ENCODE measurements at places on chromosomes 12 and 14. TPM values are rescaled to one million over a fixed set of nuclear protein-coding genes. Genes with fewer than 3 reads are reported as not detected.

Gene CMA1
- 1.2 TPM for total RNA-seq

Gene PRPF40B
- total RNA-seq = 7.2 TPM

Gene KRT80
- not detected for total RNA-seq

Gene FAM181A
- total RNA-seq = not detected

Gene TMEM132C
- total RNA-seq = not detected

Gene ZFP36L1
- total RNA-seq = 76.8 TPM

Gene TEX52
- total RNA-seq = not detected

Gene MORN3
- total RNA-seq = 2.9 TPM

Gene TC2N
- total RNA-seq = 66.2 TPM

Gene HCAR2
- total RNA-seq = not detected

Gene GLTP
- total RNA-seq = 19.9 TPM

Gene RTL1
- not detected for total RNA-seq

Gene ANG
- total RNA-seq = 0.38 TPM

Gene SLC4A8
- total RNA-seq = 0.89 TPM

Gene C14orf39
- not detected for total RNA-seq

- DNase-seq = peak; percentile 61
Observed at GRCh38 chr12:117587631-117588287, 226.3 kb upstream of the NOS1 start.

DNA sequence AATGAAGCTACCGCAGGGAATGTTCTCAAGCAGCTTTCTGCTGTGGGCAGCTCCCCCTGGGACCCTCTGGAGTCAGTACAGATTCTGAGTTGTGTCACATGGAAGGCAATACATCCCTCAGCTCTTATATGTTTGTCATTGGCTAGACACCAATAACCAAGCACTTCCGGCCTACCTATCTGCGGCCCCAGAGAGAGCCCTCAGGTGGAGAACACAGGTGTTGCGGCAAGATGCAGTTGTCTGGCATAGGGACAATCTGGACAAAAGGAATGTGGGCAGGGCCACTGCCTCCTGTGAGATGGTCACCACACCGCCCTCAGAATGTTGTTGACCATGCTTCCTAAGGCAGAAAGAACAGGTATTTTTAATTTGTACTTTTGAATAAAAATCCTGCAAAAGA lies 118.7 kb downstream of the BRMS1L start:
- peak; percentile 45 for DNase-seq

DNA sequence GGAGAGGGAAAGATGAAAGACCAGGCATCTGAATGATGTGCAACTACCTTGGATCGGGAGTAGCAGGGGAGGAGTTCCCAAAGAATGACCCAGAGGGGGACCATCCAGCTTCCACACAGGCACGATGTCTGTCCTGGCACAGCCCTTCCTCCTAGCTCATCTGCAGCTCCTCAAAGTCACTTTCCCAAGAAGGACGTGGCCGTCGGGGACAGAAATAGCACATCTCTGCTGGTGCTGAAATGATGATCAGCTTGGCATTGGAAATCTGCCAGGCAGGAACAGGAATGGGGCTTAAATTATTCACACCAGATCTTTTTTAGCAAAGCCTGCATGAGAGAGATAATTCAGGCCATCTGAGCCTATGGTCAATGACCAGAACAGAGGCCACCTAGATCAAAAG lies 41.7 kb downstream of the TSPAN11 start:
- no peak for DNase-seq

DNA sequence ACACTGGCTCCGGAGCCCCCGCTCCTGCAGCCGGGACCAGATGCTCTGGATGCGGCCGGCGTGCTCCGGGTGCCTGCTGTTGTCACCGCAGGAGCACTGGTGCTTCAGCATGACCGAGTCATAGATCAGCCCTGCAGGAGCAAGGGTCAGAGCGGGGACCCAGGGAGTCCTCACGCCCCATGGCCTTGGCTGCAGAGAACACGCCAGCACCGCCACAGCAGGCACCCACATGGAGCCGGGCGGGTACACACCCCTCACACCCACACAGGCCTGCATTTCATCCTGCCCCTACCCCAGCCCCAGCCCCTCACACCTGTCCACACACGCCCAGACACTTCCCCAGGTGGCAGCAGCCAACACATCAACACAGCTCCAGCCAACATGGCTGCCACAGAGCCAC lies 18.8 kb downstream of the SLC48A1 start:
- DNase-seq = no peak

- DNase-seq = peak; percentile 16
Observed at GRCh38 chr12:75658901-75659823, 147.8 kb upstream of the KRR1 start.

DNA sequence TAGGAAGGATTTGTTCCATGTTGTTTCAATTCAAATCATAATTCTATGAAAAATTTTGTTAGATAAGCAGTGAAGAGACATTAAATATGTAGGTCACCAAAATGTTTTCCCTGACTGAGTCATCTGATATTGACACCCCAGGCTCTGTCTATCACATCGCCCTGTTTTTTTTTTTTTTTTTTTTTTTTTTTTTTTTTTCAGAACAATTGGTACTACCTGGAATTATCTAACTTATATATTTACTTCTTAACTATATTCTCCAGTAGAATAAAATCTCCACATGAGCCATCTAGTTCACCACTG lies 97.8 kb upstream of the KRAS start:
- no peak for DNase-seq

DNA sequence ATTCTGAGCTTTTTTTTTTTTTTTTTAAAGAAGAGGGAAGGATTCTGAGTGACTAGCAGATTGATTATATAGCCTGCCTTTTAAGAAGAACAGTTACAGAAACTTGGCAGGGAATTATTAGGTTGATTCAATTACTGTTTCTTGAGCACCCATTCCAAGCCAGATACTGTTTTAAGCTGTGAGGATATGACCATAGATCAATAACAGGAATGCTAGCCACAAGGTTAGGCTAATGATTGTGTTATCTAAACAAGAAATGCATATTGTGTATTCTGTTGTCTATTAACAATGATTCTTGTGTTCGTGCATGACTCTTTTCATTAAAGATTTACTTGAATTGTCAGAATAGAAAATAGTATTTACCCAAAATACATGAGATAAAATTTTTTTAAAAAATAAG lies 67.1 kb downstream of the PRORP start:
- no peak for DNase-seq

- no peak for DNase-seq
Observed at GRCh38 chr14:44339231-44339630, 167.9 kb downstream of the FSCB start.

- DNase-seq = no peak
Observed at GRCh38 chr12:89087876-89088275, 264.4 kb downstream of the DUSP6 start.

DNA sequence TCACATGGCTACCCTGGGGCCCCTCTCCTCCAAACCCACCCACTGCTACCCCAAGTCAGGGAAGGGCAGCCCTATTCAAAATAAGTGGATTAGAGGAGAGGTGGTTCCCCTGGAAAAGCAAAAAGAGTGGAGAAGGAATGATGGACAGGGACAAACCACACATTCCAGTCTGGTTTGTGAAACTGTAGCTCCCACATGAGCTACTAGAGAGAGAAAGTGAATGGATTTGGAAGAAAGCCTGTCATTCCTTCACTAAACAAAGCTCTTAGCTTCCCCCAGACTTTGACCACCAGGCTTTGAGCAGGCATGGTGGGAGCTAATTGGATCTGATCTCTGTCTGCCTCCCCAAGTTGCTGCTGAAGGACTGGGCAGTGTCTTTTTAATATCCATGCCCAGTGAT lies 28.0 kb downstream of the CCDC63 start:
- DNase-seq = no peak

DNA sequence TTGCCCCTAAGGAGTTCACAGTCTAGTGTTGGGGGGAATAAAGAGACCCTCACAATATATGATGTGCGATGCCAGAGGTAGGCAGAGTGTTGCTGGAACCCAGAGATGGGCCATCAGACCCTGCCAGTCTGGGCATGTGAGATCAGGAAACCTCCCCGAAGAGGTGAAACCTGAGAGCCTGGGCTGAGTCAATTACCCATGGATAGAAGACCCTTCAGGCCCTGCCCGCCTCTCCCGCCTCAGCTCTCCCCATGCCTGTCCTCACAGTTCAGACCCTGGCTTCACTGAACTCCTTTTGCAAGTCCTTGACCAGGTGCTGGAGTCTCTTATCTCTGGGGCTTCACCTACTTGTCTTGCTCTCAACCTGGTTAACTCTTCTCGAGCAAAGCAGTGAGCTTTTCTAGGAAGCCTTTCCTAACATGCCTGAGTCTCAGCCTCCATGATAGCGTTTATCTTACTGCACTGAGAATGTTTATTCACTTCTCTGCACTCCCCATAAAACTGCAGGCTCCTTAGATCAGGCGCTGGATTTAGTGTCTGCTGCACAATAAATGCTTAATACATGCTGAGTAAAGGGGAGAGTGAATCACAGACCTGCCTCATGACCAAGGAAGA lies 19.6 kb downstream of the ALDH1L2 start:
- no peak for DNase-seq

DNA sequence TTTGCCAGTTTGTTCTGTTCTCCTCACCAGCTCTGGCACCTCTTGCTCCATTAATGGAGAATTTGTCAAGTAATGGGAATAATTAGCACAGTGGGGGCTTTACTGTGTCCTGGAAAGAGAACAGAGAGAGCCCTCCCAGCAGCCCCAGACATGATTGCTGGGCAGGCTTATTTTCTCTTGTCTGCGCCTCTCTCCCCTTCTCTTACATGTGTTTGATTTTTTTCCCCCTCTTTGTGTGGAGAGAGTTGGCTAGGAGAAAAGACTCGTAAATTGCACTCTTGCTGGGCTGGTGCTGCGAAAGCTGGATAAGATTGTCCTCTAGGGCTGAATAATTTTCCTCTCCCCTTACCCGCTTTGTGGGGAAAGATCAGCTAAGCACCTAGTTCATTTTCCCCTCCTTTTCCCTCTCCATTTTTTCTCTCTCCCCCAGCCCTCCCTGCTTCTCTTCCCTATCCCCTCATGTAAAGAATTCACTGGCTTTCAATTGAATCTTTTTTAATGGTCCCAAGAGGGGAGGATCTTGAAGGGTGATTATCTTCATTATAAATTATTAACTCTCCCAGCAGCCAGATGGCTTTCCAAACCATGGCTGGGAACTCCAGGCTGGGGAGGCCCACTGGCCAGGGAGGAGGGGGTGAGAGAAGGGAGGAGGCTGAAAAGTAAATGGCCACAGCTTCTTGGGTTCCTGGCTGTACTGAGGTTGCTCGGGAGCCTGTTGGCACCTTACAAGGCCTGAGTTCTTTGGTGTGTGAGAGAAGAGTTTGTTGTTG lies 62.2 kb downstream of the NRXN3 start:
- DNase-seq = no peak

- DNase-seq = peak; percentile 53
Observed at GRCh38 chr12:6532927-6533652, 1.2 kb upstream of the GAPDH start.

- no peak for DNase-seq
Observed at GRCh38 chr12:3697311-3697870, 55.5 kb downstream of the CRACR2A start.

- DNase-seq = no peak
Observed at GRCh38 chr14:99554757-99555531, 49.1 kb downstream of the CCDC85C start.

DNA sequence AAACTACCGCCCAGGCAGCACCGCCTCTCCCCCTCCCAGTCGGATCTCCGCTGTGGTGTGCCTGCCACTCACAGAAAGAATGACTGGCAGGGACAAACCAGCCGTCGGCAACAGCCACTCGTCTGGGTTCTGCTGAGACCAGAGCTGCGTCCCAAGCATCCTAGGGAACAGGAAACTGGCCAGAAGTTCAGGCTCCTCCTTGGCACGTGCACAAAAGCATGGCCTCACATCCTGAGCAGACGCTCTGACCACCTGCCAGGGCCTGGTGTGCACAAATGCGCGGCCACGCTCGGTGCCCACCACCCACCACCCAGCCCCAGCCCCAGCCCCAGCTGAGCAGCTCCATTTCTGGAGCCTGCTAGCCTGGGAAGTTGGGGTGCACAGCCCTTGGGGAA lies 214.8 kb downstream of the DPF3 start:
- DNase-seq = no peak

GRCh38 chr12:122265476-122265875 lies 818 bp downstream of the VPS33A start:
- DNase-seq = no peak

DNA sequence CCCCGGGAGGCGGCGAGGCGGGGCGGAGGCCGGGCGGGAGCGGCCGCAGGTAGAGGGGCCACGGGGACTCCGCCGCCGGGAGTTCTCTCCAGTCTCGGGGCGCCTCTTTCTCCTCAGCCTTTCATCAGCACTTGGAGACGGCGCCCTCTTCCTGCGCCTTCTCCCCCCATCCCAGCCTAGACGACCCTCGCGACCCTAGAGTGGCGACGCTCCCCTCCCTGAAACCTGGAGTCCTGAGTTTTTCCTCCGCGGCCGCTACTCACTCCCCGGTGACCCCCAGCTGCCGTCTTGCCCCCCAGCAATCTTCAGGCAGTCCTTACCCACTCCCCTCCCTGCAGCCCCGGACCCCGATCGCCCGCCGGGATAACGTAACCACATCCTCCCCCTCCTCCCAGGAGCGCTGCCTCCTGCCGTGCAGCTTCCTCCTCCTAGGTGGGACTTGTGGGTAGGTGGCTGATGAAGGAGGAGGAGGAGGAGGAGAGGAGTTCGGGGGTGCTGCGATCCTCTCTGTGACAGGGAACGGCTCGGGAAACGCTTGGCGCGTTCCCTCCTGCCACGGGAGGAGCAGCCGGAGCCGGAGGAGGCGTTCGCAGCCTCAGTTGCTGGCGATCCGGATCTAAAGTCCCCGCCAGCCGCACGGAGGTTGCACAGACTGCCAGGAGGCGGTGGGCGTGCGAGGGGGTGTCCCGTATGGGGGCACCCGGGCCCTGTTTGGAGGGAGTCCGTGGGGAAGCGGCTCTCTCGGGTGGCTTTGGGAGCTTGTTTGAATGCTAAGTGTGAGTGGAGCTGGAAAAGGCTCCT lies 891 bp downstream of the PLEKHA5 start:
- DNase-seq = peak; percentile 12

DNA sequence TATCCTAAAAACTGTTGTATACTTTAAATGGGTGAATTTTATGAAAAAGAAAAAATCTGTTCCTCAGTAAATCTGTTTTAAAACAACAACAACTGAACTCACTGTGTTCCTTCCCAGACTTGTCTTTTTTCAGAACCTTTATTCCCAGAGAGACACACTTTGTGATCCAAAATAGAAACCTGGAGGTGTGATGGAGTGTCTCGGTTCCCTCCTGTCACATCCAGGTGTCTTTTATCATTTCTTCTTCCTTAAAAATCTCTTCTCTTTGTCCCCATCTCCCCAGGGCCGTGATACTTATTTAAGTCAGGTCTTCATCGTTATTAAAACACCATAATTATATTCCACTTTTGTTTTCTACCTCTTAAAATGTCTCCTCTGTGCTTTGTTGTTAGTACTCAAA lies 76.2 kb upstream of the EVL start:
- DNase-seq = no peak

DNA sequence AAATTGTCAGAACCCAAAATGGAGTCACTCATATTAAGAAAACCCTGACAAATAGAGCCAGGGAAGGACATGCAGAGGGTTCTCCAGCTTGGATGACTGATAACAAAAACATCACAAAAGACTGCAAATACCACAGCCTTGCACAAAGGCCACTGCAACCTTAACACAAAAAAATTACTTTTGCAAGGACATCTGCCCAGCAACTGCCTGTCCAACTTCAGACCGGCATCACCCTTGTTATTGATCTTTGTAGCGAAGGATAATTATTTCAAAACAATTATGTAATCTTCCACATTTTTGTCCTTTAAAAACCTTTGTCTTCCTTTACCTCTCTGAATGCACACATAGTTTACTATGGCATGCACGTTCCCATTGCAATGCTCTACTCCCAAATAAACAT lies 100.6 kb upstream of the TBX3 start:
- no peak for DNase-seq

Measured in activated naive CD4-positive, alpha-beta T cell treated with anti-CD3 and anti-CD28 coated beads for 36 hours (primary cell).